Activated CD8-positive, alpha-beta memory T cell treated with anti-CD3 and anti-CD28 coated beads for 4 hours (primary cell): ENCODE measurements at places on chromosomes 2 and 18.

DNA sequence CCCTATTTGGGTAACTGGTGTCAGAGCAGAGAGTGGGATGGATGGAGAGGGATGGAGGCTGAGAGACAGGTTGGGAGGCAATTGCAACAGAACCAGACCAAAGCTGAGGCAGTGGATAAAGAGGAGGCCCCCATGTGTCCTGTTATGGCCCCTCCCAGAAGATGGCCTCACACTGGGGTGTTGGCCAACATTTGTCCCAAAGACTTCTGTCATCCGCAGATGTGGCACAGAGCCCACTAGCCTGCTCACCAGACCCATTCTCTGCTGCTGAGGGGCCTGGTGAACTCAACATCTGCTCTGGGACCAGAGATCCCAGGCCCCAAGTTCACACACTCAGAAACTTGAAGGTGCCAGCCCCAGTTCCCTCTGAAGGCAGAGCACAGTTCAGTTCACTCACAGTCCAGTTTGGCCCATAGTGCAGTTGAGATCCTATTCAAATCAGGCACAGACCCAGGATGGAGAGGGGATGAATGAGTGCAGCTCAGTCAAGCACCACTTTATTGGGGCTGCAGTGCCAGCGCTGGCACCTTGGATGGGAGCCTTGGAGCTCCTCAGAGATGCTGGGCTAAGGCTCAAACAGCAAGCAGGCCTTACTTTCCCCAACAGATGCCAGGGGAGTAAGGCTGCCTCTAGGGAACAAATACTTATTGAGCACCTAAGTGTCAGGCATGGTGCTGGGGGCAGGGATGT lies 189.2 kb downstream of the ZBTB7C start:
- no peak for DNase-seq

DNA sequence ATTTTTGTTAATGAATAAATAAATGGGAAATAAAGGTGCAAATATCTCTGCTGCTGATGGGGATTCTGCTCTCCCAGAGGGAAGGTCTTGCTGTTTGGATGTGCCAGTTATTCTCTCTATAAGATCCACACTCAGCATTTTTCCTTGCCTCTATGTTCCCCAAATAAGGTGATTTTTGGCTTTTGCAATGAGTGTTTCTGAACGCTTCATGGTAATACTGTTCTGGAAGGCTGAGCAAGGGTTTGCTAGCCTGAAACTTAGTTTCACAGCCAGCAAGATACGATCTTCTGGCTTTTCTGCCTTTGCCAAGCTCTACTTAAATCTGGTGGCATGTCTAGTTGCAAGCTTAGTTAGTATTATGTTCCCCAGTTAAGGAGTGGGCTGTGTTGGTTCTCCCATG lies 114.6 kb downstream of the LPIN1 start:
- no peak for DNase-seq

- no peak for DNase-seq
Observed at GRCh38 chr2:237996021-237996593, 29.3 kb downstream of the UBE2F start.

DNA sequence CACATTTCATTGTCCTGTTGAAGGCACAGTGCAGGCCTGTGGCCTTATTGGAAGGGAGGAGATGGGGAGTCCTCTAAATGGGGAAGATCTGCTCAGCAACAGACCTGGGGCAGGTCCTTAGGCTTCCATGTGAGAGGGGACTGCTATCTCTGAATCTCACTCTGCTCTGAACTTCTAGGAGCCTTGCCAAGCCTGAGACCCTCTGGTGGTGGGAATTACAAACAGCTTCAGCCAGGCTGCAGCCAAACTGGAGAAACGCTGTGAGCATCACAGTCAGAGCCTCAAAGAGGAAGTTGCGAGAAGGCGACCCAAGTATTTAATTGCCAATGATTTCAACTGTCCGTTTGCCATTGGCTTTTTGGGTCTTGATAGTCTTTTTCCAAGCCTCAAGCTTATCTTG lies 66.8 kb upstream of the MC2R start:
- no peak for DNase-seq

- DNase-seq: no peak
Observed at GRCh38 chr2:183078163-183078463, 434 bp upstream of the DUSP19 start.

GRCh38 chr2:208153156-208153555 lies 7.2 kb upstream of the CRYGB start:
- no peak for DNase-seq
